D341Med (cell line): ENCODE measurements at places on chromosomes 7 and 10.

GRCh38 chr7:45461026-45461425 lies 113.1 kb upstream of the ADCY1 start:
- no peak for DNase-seq

GRCh38 chr10:109987452-109988211 lies 20.2 kb upstream of the ADD3 start:
- DNase-seq: no peak

DNA sequence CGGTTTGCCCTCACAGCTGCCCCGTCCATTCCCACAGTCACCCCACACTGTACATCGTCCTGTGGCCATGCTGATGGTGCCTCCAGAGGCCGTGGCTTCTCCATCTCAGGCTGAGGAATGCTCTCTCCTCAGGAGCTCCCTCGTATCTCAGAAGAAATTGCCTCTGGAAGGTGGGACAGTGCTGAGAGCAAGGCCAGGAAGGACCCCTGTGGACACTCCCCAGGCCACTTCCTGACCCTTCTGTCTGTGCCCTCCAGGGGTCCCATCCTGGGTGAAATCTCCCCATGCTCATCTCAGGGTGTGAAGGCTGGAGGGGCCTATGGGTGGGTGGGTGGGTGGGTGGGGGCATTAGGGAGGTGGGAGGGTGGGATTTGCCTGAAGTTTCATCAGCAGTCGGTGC lies 454.3 kb downstream of the PLXNA4 start:
- DNase-seq: no peak

- DNase-seq: no peak
Observed at GRCh38 chr10:113650172-113650571, 13.7 kb downstream of the NRAP start.

DNA sequence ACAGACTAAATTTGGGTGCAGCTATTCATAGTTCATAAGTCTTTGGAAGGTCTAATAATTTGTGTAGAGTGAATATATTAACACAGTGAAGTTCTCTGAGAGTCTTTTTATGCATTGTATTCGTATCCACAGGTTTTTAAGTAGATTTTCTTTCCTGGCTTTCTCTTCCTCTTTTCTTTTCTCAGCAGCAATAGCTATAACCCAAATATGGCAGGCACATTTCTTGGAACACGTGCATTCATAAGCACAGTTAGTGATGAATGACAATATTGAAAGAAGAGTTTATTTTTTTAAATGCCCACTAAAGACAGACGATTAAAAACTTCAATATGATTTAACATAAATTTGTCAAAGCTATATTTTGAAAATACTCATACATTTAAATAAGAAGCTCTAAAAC lies 220.5 kb upstream of the MBL2 start:
- DNase-seq: no peak

- no peak for DNase-seq
Observed at GRCh38 chr7:148650232-148650858, 48.4 kb upstream of the CUL1 start.

DNA sequence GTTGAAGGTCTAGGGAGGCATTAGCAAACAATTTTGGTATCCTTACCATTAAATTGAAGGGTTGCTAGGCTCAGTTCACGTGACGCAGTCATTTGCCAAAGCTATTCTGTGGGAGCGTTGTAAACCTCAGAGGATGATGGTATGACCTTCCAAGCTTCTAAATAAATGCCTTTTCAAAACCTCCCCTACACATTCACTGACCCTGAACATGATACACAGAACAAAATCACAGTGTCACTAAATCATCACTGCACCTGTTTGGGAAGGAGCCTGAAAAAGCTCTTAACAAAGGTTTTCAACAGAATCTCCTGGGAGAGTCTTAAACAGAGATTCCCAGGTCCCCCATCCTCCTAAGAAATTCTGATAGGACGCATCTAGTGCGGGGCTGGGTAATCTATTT lies 13.2 kb upstream of the CCDC172 start:
- no peak for DNase-seq

DNA sequence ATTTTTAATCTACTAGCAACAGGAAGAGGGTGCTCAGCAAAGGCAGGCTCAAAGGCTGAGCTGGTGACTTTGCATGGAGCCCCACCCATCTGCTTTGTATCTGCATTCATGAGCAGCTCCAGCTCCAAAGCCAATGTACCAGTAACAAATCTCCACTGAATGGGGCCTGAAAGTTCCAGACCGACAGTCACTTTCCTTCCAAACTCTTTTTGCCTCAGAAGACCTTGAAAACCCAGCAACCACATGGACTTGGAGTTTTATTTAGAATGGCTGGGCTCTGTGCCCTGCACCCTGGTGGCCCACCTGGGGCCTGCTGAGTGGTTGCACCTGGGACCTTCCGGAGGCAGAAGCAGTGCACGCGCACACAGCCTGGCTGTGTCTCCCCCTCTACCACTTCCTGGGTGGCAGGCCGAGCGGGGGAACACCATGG lies 195.0 kb upstream of the PLXNA4 start:
- DNase-seq: no peak

DNA sequence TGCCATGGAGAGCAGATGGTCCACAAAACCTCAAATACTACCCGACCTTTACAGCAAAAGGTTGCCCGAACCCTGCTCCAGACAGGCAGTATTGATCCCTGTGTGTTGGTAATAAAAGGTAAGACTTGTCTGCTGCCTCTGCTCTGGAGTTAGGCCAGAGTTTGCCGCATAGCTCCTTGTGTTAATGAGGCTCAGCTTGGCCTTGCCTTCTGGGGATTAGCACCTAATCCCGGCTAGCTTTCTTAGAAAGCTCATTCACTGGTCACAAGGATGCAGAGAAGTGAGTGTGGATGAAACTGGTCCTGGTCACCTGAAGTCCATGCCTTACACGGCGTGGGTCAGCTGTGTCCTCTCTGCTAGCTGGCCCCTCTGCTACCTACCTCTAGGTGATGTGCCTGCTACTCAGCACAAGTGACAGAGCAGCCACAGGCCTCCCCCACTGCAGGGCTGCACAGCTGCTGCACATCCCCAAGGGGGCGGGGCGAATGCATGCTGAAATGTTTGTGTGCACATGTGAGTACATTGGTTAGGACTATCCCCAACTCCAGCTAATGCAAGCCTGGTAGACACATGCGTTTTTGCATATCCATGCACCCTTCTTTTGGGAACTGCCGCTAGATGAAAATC lies 31.7 kb upstream of the SYPL1 start:
- DNase-seq: peak; percentile 72

DNA sequence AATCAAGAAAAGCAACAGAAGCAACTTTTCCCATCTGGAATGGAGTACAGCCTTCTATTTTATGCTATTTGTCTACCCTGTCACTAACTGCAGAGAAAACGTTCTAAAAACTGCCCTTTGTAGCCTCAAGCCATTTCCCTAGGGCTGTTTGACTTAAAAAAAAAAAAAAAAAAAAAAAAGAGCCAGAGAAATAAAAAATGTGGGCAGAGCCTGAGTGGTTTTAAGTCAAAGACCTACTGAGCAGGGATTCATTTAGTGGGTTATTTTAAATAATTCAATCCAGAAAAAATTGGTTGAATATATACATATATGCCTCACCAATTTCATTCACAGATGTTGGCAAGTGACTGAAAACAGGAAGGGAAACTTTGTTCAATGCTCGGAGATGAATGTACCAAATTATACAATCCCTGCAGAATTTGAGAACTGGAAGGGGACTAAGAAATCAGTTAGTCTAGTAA lies 75.2 kb downstream of the PPP1R3C start:
- no peak for DNase-seq

- no peak for DNase-seq
Observed at GRCh38 chr10:4136121-4136520, 351.1 kb upstream of the KLF6 start.

GRCh38 chr7:2224934-2225333 lies 7.8 kb downstream of the MAD1L1 start:
- no peak for DNase-seq

DNA sequence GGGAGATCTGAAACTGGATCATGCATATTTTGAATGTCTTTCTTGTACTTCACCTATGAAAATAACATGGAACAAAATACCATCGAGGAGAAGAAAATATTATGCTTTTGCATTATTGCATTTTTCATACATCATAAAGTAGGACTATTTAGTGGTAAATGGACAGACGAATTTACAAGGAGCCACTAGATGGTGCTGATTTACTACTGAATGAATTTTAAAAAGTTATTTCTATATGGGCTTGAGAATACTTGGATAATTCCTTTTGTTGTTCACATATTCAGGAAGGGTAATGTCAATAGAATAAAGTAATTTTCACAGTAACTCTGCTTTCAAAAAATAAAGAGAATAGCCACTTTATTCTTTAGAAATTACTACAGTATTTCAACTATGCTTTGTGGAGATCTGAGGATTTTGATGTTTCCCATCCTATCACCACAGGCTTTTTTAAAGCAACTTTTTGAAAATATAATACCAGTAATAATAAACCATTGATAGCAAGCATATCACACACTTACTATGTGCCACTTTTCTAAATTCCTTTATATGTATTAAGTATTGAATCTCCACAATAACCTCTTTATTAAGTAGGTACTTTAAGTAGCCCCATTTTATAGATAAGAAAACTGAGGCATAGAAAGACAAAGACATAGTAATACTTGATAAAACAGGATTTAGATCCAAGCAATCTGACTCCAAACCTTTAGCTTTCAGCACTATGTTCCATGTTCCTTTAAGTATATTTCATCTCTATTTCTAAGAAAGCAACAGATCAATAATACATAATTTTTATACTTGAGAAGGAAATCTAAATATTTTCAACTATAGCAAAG lies 38.6 kb downstream of the NEBL start:
- no peak for DNase-seq

DNA sequence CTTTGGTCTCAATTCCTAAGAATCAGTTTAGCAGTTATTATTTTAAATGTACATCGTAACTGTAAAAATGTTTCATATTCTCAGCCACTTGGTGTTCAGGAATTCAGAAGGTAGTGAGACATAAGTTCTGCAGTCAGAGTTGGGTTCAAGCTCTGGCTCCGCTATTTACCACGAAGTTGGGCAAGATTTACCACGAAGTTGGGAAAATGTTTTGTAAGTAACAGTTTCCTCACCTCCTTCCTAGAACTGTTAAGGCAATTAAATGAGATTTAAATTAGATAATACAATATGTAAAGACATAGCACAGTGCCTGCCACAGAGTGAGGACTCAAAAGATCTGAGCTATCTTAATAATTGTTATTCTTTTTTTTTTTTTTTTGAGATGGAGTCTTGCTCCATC lies 16.3 kb upstream of the ABLIM1 start:
- DNase-seq: no peak

GRCh38 chr10:103646304-103646703 lies 152.8 kb downstream of the NEURL1 start:
- DNase-seq: no peak

- no peak for DNase-seq
Observed at GRCh38 chr10:28632584-28632945, 44.8 kb upstream of the BAMBI start.

GRCh38 chr10:15723803-15724202 lies 4.1 kb upstream of the ITGA8 start:
- DNase-seq: no peak

- DNase-seq: no peak
Observed at GRCh38 chr7:83141927-83142326, 20.8 kb downstream of the PCLO start.

DNA sequence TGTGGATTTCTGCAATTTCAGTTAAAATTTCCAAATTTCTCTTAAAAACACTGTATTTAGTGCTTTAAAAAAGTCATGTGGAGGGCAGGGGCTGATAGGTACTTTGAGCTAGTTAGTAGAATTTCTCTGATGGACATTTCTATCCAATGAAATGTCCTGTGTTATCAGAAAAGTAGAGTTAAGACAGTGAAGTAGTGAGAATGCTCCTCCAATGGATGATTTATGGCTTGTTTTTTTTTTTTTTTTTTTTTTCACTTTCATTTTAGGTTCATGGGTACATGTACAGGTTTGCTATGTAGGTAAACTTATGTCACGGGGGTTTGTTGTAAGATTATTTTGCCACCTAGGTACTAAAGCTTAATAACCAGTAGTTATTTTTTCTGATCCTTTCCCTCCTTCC lies 55.0 kb downstream of the BTAF1 start:
- DNase-seq: no peak

DNA sequence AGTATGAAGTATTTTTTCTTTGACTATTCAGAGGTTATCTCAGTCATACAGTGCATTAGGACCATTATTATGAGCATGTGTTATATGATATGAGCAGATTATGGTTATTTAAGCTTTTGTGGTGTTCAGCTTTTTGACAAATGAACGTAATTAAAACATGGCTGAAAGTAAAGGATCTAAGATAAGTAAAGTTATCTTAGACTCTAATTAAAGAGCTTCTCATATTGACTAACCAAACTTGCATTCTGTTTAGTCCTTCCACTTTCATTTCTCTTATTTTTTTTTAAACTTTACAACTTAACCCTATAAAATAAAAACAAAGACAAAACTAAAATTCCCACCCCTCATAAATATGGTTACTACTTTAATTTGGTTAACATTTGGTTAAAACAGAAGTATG lies 6.9 kb upstream of the GPR85 start:
- no peak for DNase-seq

- no peak for DNase-seq
Observed at GRCh38 chr10:105742184-105742583, 1101.1 kb downstream of the SORCS3 start.

- DNase-seq: no peak
Observed at GRCh38 chr10:94546901-94547185, 1.3 kb downstream of the HELLS start.

DNA sequence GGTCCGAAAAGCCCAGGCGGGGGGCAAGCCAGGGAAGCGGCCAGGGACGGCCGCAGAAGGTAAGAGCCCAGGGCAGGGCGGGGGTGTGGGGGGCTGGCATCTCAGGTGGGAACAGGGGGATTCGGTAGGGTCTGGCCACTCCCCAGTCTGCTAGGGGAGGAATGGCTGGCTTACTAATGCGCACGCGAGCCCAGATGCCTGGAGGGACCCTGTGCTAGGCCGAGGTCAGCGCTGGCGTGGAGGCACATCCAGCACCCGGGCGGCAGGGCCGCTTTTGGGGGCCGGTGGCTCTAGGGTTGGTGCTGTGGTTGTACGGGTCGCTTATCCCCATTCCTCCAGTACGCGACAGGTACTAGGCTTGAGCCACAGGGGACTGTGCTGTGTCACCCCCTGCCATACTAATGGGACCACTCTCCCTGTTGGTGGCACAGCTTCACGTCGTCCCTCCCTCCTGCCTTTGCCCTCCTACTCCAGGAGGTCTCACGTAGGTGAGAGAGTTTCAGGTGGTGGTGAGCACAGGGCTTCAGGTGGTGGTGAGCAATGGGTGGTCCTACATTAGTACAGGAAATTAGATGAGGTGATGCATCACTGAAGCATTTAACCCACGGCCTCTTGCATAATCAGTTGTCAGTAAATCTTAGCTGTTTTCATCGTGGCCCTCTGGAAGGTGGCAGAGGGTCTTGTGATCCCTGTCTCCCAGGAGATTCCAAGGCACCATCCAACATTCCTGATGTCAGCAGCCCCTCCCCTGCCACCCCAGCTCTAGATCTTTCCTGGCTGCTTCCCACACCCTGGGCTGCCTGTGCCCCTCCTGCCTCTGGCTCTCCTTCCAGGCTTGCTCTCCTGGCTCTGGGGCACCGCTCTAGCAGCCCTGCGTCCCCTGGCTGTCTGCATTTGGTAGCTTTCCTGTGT lies 971 bp downstream of the AEBP1 start:
- DNase-seq: no peak
